ENCODE measurements at places on chromosomes 3 and 15.

- no peak for DNase-seq
Observed at GRCh38 chr15:78921517-78921916, 23.3 kb downstream of the CTSH start.

DNA sequence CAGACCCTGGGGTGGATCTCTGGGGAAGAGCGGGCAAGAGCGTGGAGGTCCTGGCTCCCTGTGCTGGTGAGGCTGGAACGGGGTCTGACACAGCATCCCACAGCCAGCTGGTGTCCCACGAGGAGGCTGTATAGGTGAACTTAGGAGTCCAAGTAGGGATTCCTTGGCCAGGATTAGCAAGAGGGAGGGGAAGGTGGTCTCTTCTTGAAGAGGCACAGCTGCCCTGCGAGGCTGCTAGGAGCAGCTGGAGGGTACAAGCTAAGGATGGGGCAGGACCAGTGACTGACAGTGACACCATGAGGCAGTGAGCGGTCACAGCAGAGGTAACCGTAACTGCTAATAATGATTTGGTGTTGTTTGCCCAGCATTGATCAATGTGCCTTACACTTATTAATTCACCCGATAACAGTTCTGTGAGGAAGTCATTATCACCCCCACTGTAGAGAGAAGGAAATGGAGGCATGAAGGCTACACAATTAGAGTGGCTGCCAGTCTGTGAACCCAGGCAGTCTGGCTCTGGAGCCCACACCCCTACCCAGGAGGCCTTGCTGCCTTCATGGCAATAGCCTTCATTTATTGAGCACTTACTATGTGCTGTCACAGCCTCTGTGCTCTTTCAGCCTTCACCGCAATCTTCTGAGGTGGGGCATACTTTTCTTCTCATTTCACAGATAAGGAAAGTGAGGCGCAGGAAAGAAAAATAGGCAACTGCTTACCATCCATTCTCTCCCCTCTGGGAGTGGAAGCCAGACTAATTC lies 59.4 kb downstream of the TMEM44 start:
- DNase-seq = no peak

- DNase-seq = no peak
Observed at GRCh38 chr3:21405671-21406667, 345.0 kb downstream of the ZNF385D start.

GRCh38 chr15:62824111-62825015 lies 218.2 kb upstream of the TPM1 start:
- DNase-seq = no peak

- no peak for DNase-seq
Observed at GRCh38 chr3:52396011-52396906, 48.6 kb downstream of the SEMA3G start.

DNA sequence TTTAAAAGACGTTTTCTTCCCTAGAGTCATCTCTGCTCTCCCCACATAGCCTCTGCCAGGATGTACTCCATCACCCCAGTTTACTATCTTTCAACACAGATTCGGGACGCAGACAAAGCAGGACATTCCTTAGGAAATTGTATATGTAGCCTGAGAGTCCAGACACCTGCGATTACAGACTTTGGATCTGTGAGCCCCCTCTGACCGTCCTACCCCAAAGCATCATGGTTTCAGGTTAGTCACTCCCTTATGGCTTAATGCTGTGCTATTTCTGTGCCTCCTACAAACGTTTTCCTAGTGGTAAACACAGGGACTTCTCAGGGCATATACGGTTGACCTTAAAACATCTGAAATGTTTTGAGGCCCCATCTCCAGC lies 234.0 kb upstream of the BHLHE40 start:
- no peak for DNase-seq

- no peak for DNase-seq
Observed at GRCh38 chr3:190307164-190307545, 15.1 kb downstream of the CLDN1 start.

DNA sequence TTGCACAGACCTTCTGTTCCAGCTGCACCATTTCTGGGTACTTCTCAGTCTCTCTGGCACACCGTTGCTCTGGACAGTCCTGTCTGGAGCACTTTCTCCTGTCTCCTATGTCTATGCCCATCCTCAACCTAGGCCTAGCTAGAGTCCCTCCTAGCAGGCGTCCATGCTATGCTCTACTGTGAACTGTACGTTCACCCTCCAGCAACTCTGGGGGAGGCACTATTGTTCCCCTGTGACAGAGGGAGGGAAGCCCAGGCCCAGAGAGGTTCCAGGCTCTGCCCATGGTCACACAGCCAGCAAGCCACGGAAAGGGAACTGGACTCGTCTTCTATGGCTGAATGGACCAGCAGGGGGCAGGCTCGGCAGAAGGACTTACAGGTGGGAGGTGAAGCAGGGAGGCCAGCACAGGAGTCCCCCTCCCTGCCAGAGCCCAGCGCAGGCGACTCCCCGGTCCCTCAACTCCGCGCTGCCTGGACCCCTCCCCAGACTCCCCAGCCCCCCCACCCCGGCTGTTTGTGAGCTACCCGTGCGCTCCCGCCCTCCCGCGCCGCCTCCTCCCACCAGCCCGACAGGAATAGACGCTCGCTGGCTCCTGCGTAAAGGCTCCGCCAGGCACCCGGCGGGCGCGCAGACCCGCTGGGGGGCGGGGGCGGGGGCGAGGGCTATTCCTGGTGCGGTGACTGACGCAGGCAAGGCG lies 1.7 kb upstream of the LINGO1 start:
- DNase-seq = no peak

DNA sequence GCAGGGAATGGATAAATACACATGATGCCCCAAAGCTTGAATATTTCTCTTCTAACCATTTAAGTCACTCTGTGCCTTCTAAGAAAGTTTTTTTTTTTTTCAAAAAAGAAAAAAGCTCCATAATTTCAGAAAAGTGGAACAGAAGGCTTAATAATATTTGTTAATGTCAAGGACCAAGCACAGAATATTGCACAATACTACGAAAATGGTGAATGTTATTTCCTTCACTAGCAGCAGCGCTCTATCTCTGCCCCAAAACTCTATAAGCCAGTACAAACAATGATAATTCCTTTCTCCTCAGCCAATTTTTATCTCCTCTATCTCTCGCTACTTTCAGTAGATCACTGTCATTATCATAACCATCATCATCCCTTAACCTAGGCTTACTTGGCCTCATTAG lies 72.7 kb downstream of the FEZF2 start:
- no peak for DNase-seq

DNA sequence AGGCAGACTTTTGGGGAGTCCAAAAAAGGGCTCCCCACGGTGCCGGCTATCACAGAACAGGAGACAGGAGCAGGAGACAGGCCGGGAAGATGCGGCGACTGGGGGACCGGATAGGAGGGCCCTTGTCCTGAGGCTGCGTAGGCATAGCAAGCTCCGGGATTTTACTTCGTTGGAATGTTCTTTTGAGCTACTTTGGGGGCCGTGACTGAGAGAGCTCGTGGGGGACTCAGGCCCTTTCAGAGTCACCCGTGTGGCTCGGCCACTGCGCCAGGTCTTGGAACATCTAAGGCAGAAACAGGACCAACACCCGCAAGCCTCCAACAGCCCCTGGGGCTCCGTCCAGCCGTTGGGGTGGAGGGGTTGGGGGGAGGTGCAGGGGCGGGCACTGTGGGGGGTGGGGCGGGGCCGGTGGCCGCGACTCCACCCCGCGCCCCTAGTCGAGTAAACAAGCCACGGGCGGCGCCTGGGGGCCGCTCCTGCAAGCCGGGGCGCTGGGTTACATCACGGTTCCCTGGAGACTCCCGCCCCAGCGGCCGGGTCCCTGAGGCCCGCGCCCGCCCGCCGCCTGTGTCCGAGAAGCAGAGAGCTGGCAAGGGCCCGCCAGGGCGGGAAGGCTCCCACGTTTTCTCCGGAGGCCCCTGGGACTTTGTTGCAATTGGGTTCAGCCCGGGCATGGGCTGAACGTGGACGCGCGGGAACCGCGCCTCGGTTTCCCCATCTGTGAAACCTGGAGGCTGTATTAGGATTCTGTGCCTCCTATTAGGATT lies 23.3 kb upstream of the C15orf39 start:
- no peak for DNase-seq

- DNase-seq = no peak
Observed at GRCh38 chr15:77796046-77796729, 163.5 kb upstream of the LINGO1 start.

DNA sequence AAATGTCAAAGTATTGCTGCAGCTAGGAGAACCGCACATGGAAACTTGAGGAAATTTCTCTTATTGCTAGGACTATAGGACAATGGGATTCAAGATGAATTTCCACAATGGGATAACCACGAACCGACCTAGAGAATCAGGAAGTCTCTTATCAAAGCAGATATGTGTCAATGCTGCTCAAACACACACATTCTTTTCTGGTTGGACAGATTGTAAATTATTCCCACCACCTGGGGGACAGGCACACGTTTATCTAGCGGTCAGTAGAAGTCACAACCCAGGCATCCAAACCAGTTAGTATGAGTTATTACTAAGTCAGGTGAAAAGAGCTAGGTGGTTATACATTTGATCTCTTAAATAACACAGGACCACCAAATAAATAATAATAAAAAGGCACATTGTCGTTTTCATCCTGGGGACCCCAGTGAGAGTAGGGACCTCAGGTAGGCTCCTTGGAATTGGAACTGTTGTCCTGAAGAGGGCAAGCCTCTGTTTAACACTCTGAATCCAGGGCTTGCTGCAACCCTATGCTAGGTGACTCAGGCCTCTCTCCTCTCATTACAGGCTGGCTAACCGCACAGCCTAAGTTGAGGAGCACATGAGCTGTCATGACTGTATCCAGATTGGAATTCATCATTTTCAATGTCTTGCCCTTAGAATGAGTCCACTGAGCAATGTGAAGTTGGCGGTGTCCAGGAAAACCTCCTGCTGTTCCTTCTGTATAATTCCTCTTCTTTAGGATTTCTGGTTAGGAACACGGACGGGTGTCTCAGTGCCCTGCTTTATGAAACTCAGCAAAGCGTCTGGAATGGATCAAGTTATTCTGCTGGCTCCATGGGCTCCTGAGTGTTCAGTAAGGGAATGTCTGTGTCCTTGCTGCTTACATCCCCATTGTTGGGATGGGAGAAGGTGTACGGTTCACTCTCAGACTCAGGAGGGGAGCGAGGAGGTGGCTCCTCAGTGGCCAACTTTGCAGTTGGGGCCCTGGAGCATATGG lies 59.0 kb downstream of the CLEC3B start:
- no peak for DNase-seq

- no peak for DNase-seq
Observed at GRCh38 chr15:71638876-71639275, 171.5 kb upstream of the NR2E3 start.

GRCh38 chr3:176927706-176928581 lies 269.3 kb downstream of the TBL1XR1 start:
- DNase-seq = no peak

- DNase-seq = no peak
Observed at GRCh38 chr3:123414973-123415775, 33.7 kb downstream of the ADCY5 start.

GRCh38 chr3:103170651-103171050 lies 735.8 kb downstream of the ZPLD1 start:
- no peak for DNase-seq

GRCh38 chr3:136184703-136185102 lies 11.4 kb downstream of the MSL2 start:
- no peak for DNase-seq

- no peak for DNase-seq
Observed at GRCh38 chr3:170572665-170573253, 13.1 kb downstream of the SLC7A14 start.

DNA sequence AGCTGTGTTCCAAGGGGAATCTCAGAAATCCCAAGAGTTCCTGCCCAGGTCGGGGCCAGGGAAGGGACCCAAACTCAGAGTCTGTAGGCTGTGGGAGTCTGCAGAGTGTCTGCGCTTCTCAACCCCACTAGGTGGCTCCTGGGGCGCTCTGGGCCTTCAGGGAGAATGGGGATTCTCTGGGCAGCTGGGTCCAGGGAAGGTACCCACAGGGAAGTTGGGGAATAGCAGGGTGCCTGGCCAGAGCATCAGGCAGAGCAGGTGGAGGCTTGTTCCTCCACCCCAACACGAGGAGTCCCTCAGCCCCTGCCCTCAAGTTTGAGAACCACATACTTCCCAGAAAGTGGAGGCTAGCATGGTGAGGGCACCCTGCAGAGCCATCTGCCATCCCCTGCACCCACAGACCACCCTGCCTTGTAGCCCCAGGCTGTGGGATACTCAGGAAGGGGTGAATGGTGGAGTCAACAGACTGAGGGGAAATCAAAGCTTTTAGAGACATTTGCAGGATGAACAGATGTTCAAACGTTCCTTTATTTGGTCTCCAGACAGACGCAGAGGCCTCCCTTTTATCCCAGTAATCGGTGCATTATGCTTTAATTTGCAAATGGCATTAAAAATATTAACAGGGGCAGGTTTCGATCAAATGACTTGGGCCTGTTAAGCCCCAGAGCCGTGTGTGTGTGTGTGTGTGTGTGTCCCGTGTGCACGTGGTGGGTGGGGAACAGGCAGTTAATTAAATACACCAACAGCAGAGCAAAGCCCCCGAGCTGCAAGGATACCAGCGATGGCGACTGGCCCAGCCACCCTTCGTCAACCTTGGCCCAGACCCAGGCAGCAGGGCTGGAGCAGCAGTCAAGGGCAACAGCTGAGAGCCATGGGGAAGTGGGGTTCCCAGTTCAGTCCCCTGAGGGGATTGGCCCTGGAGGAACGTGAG lies 57.7 kb downstream of the DNAJB8 start:
- no peak for DNase-seq
